ENCODE measurements at places on chromosomes 13 and 19.

DNA sequence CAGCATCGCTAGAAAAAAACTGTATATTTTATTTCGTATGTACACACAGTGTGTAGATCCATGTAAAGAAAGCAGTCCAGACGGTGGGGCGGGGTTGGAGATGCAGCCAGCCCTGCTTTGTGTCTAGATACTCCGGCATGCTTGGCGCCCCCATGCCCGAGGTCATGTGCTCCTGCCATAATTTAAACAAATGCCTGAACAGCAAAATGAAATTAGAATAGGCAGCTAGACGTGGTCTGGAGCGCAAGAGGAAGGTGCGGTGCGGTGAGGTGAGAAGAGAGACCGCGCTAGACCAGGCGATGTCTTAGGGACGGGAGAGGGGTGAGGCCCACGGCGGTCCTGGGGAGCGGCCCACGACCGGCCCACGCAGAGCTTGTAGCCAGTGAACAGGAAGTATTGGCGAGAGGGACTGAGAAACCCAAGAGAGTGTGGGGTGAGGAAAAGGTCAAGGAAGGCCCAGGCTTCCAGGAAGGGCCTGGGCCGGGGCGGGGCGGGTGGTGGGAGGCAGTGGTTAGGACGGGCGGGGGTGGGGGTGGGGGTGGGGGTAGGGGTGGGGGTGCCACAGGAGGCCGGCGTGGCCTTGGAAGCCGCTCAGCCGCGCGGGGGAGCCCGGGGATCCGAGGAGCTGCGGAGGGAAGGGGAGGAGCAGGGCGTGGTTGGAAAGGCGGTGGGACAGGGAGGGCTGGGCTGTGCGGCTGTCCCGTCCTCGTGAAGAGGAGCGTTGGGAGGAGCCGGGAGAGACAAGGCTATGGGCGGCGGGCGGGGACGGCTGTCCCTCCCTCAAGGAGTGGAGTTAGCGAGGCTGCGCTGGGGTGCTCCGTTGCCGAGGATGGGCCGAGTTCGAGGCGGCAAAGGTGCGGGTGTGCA lies 254.7 kb upstream of the SGCG start:
- no peak for DNase-seq

DNA sequence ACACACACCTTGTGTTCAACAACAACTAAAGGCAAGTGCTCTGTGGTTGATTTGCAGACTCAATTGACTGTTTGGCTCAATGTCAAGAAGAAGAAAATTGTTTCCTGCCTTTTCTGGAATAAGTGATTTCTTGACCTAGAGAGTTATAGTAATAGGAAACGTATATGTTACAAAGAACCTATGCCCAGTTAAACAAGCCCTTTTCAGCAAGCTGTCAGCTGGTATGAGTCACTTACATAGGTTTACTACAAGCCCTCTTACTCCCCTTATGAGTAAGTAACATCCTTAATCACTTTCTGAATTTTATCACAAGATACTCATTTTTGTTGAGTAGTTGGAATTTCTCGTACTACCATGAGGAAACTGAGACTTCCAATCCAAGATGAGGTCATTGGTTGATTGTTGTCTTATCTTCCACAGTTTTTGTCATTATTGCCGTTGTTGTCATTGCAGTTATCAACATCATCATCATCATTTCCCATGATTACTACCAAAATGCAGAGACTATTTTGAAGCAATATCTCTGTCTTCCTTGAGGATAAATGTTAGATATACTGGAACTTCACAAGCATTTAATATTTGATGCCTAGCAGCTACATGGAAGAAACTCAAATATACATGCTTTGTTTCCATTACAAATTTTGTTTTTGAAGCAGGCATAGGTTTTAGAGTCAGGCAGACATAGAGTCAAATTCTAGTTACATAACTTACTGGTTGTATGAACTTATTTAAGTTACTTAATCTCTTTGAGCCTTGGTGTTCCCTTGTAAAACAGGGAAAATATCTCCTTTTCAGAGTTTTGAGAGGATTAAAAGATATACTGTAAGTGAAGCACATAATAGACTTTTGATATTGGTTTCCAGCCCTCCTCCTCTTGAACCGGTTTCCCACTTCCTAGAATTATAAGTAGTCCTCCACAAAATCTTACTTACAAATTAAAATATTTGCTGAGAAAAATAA lies 106.0 kb downstream of the RAP2A start:
- DNase-seq: no peak

GRCh38 chr13:40315416-40316064 lies 350.9 kb downstream of the FOXO1 start:
- DNase-seq: no peak

GRCh38 chr13:65784088-65784816 lies 1445.9 kb downstream of the PCDH9 start:
- no peak for DNase-seq

DNA sequence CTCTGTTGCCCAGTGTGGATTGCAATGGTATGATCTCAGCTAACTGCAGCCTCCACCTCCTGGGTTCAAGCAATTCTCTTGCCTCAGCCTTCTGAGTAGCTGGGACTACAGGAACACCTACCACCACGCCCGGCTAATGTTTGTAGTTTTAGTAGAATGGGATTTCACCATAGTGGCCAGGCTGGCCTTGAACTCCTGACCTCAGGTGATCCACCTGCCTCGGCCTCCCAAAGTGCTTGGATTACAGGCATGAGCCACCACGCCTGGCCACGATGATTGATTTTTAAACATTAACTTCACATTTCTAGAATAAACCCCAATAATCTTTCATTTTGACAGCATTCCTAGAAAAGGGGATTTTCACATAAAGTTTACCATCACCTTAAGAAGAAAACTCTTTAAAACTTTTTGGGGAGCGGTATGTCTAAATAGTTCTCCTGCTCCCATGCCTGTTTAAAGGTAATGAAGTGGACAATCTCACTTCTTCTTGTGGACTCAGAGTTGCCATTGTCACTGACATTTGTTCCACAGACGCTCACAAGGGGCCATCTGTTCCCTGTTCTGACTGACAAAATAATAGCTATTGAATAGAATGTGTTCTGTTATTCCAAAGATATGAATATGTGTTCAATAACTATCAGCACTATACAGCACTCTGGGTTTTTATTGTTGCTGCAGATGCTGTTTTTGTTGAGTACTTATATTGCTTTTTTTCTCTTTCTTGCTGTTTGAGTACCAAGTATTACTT lies 66.1 kb upstream of the C1QTNF9B start:
- no peak for DNase-seq

- no peak for DNase-seq
Observed at GRCh38 chr13:66627512-66627911, 602.6 kb downstream of the PCDH9 start.

- DNase-seq: no peak
Observed at GRCh38 chr13:40460116-40460515, 206.3 kb downstream of the FOXO1 start.

DNA sequence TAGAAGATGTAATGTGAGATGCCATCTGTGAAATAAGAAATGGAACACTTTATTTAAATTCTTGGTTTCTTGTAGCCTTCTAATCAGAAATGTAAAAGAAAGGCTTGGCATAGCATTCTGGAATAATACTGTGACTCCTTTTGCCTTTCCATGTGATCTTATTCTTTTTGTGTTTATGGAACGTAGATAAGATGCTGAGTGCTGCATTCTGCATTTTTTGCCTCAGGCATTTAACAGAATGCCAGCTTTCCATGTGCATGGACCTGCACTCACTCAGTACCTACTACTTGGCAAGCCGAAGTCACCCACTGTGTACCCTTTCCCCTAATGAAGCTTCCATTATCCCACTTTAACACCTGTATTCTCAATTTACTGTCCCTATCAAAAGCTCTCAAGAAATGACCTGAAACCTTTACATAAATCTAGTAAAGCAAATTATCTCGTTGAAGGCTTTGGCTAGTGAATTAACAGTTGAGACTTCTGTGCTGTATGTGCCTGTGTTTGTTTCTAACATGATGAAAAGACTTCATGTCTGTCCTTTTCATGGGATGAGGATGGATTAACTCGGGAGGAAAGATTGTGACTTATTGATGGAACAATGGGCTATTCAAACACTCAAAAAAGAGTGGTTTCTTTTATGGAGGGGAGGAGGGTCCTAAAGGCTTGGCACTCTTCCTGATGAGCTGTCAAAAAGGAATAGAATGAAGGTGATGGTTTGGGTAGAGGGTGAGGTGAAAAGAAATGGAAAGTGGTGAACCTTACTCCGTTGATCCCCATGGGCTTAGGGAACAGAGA lies 44.7 kb upstream of the FRY start:
- DNase-seq: no peak

- DNase-seq: no peak
Observed at GRCh38 chr13:29193083-29193482, 372.9 kb downstream of the MTUS2 start.

GRCh38 chr13:40612041-40612440 lies 54.4 kb downstream of the FOXO1 start:
- DNase-seq: no peak

DNA sequence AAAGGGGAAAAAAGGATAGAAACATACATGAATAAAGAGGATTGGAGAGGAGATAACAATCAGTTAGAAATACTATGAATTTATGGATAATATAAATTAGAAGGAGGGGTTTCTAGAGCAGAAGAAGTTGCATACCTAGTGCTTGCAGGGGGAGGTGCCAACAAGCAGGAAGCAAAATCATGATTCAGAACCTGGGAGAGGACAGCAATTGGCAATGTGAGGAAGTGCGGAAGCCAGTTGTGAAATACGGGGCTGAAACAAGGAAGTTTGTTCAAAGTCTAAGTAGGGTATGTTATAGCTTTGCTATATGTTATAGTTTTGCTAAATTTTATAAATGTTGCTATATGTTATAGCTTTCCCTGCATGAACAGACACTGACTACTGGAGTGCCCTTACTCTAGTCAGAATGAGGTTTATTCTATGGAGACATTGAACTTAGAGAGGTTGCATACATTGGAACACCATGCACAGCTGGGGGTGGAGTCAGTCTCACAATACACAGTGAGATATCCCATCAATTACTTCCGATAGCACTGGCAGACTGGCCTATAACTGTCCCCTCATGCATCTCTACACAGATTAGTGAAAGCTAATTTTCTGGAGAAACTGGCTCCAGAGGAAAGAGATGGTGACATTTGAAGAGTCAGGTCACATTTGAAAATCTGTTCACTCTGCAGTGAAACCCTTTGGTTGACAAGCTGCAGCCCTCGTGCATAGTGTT lies 92.1 kb downstream of the GPC6 start:
- no peak for DNase-seq

GRCh38 chr13:73683746-73684145 lies 450.5 kb downstream of the KLF12 start:
- DNase-seq: no peak

DNA sequence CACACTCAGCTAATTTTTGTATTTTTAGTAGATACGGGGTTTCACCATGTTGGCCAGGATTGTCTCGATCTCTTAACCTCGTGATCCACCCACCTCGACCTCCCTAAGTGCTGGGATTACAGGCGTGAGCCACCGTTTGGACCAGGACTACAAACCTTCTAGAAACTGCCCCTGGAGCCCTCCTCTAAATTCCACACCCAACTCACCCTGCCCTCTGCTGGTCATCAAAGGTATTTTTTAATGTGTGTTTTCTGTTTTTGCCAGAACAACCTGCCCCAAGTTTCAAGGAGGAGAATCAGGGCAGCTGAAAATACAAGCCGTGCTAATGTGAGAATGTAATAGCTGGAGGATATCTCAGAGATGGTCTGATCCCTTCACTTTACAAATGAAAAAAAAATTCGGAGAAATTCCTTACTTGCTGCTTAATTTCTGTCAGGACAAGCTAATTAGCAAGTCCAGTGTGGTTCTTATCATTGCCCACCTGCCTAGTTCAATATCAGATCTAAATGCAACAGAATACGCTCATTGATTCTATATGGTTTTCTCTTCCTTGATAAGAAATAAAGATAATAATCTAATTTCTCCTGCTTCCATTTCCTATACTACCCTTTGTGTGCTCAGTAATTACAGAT lies 4.1 kb downstream of the ATP8A2 start:
- DNase-seq: no peak

GRCh38 chr19:5104871-5105351 lies 136.0 kb downstream of the KDM4B start:
- DNase-seq: no peak

- no peak for DNase-seq
Observed at GRCh38 chr19:48329167-48329891, 4.0 kb downstream of the EMP3 start.

DNA sequence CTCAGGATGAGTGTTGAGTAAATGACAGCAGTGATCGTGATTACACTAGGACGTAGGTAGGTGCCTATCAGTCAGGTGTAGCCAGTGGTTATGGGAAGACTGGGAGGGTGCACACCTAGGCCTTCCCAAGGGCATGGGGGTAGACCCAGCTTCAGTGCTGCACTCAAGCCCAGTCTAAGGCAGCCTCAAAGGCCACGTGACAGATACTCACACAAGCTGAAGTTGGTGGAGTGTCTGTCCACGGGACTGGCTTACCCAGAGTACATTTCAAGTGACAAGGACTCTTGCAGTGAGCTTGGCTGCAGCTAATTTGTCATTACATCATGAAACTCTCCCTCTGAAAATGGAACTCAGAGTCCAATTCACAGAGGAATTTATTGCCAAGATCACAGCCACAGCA lies 118.3 kb downstream of the SHISA2 start:
- no peak for DNase-seq

- DNase-seq: no peak
Observed at GRCh38 chr13:42420304-42420703, 148.4 kb downstream of the AKAP11 start.

DNA sequence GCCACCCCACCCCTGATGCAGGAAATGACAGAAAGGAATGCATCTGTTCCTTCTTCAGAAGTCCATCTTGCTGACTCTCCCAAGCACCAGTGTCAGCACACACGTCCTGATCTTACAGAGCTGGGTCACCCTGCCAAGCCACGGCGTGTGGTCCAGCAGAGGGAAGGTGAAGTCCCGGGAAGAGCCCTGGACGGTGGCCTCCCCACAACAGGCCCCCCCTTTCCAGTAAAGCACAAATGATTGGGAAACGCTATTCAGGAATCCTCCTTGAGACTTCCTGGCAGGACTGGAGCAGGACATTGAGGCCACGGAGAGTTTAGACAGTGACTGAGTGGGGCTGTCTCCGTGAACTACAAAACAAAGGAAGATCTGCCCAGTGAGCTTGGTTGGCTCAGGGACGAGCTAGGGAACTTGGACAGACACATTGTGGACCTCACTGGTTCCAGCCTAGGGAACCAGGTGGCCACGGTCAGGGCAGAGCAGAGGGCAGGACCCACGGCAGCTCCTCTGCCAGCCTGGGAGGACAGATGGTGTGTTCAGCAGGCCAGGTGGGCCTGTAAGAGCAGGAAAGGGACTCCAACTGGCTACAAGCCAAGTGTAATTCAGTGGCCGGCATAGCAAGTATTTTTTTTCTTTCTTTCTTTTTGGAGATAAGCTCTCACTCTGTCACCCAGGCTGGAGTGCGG lies 41.7 kb downstream of the ELL start:
- no peak for DNase-seq

GRCh38 chr19:29675120-29675649 lies 9.9 kb downstream of the PLEKHF1 start:
- no peak for DNase-seq

Data from esophagus squamous epithelium (tissue), 5 donors.